ENCODE measurements at places on chromosomes 1 and 21.

DNA sequence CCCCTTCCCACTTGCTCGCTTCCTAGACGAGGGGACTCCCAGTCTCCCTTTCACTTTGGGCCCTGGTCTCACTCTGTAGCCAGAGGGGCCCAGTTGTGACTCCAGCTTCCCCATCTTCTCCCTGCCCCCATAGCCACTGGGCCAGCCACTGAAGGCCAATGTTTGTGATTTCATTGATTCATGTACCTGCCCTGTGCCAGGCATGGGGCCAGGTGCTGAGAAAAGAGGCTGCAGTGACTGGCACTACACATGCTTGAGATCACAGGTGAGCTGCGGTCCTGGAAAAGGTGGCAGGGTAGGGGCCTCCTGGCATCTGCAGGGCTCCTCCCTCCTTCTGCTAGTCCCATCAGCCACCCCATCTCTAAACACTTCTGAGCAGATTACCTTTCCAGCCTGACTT lies 345.3 kb upstream of the VAMP3 start:
- DNase-seq, result no peak

- no peak for DNase-seq
Observed at GRCh38 chr1:219322766-219323165, 149.1 kb downstream of the LYPLAL1 start.

GRCh38 chr21:43209575-43210453 lies 41.0 kb downstream of the CRYAA start:
- peak; percentile 75 for DNase-seq

DNA sequence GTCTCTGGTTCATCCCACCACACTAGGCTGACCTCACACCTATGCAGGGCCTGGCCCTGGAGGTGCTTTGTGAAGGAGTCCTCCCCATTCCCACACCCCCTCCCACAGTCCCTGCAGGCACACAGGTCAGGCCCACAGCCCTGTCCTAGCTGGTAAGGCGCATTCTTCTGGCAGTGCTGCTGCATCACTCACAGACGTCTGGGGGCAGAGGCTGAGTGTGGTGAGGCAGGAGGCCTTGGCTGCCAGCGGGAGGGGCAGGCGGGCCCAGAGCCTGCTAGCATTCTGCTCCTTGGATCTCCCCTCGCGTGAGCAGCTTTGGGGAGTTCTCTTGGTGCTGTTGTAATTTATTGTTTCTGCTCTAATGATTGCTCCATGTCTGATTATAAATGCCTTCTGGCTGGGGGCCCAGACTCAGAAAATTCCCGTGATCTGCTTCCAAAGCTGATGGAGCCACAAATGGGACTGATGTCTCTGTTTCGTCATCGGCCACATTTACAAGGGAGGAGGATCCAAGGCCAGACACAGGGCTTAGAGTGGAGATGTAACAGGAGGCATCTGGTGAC lies 62.9 kb downstream of the TRABD2B start:
- DNase-seq, result no peak

- no peak for DNase-seq
Observed at GRCh38 chr1:67191668-67192520, 25.6 kb downstream of the IL23R start.

DNA sequence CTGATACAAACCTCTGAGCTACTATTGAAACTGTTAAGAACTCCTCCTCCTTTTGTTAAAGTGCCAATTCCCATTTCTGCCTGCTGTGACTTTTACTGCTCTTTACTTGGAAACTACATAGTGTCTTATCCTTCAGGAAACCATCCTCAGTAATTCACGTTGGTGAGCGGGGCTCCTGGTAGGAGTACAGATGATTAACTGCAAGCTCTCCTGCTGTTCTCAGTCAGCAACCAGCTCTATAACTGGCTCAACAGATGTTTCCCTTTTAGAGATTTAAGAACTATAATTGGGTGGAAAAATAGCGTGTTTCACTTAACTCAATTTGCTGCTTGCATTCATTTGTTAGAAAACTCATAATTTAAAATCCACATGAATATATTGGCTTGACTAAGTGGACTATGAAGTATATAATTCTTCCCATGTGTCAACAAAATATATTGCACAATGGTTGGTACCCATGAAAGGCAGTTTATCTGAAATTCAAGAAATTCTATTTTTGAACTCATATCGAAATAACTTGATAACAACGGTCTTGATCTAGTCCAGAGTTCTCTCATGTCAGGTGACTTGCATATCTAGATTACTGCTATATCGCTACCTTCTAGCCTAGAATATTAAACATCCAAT lies 574.0 kb downstream of the KCNT2 start:
- DNase-seq, result no peak

GRCh38 chr1:13771745-13772144 lies 71.8 kb downstream of the PRDM2 start:
- DNase-seq, result no peak

GRCh38 chr21:16535102-16535422 lies 805.3 kb downstream of the USP25 start:
- DNase-seq, result peak; percentile 58

DNA sequence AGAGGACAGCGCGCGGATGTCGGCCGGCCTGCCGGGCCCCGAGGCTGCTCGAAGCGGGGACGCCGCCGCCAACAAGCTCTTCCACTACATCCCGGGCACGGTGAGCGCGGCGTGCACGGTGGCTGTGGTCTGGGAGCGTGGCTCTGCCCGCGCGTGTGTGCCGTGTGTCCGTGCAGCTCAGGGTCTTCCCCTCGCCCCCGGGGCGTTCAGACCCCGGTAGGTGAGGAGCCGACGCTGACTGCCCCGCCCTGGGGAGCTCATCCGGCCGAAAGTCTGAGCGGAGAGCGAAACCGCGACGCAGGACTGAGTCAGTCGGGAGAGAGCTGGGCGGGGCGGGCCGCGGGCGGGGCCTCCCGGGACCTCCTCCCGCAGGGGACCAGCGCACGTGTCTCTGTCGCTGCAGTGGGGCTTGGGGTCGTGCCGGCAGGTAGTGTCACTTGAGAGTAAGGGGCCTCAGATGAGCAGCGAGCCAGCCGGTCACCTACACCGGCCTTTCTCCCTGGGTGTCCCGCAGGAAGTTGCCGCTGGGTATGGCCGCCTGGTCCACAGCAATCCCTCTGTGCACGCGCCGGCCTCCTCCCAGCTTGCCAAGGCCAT lies 520 bp downstream of the PLEKHN1 start:
- peak; percentile 47 for DNase-seq

DNA sequence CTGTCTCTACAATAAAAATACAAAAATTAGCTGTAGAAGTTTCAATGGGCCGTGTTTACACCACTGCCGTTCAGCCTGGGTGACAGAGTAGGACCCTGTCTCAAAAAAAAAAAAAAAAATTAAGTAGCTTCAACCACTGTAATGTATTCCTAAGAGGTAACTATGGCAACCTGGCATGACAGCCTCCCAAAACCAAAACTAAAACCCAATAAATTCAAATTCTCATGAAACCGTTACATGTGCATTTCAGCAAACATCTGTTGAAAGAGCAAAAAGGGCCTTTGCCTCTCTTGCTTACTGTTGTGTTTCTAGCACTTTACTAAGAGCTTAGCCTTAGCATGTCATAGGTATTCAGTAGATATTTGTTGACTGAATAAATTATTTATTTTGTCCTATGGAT lies 33.5 kb downstream of the ODR4 start:
- no peak for DNase-seq

- no peak for DNase-seq
Observed at GRCh38 chr21:44722731-44723130, 11.4 kb upstream of the TSPEAR start.

DNA sequence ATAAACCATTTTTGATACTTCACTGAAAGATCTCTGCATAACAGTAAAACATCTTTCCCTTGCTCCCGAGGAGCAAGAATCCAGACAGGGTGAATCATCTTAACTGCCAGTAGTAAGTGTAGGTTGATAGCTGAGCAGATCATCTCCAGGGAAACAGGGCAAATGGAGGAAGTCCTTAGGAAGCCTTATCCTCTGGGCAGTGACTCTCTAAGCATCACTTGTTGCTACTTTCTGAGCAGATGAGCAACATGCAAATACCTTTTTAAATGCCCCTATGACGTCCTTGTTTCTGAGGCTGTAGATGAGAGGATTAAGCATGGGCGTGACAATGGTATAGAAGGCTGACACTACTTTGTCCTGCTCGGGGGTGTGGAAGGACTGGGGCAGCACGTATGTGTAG lies 8.9 kb downstream of the OR2T11 start:
- no peak for DNase-seq

- DNase-seq, result no peak
Observed at GRCh38 chr1:223430236-223430635, 37.0 kb downstream of the CCDC185 start.

DNA sequence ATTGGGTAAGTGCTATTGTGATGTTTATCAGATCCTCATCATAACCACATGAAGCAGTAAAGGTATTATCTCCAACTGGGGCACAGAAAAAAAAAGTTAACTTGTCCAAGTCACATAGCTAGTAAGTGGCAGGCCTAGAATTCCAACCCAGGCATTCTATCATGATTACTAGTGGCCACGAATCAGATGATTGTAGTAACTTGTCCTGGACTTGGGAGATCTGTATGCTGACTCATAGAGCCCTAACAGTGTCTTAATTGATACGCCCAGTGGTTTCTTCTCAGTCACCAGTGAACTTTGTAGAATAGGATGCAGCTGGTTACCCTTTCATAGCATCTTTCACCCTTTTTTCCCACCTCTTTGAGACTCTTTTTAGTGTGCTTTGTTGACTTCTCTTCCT lies 91.1 kb upstream of the UBE2U start:
- DNase-seq, result no peak

DNA sequence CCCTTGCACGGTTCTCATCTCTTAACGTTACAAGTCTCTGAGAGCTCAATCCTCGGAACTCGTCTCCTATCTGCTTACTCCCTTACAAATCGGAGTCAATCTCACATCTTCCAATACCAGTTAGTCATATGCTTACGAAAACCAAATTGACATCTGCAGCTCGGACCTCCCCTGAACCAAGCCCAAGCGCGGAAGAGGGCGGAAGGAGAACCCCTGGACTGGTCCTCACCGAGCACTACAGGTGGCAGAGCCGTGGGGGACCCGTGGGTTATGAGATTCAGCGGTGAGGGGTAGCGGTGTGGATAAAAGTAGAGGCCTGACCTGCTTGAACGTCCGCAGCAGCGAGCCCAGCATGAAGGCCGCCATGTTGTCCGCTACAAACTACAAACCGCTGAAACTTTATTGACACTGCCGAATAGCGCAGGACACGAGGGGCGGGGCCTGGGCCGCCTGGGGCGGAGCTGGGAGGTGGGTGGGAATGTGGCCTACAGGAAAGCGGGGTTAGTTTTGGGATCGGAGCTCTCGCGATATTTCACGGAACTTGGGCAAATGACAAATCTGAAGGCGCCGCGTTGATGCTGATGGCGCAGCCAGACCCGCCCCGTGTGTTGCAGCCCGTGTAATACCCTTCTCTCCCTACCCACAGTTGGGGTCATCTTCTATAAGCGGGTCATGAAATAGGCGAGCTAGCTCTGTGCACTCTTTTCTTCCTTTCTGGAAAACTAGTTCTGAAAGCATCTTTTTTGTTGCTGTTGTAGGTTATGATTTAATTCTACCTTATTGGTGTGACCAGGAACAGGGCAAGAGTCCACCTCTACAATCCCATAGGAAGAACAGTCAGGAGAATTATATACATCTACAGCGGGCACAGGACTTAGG lies at the start of gene MRPS14:
TSS of gene MRPS14 (minus strand) at position 383 of the 879 bp plus-strand sequence. CDS start at position 366, 17 bp downstream.
- DNase-seq, result peak; percentile 99

- no peak for DNase-seq
Observed at GRCh38 chr1:2101531-2101930, 51.3 kb downstream of the PRKCZ start.

DNA sequence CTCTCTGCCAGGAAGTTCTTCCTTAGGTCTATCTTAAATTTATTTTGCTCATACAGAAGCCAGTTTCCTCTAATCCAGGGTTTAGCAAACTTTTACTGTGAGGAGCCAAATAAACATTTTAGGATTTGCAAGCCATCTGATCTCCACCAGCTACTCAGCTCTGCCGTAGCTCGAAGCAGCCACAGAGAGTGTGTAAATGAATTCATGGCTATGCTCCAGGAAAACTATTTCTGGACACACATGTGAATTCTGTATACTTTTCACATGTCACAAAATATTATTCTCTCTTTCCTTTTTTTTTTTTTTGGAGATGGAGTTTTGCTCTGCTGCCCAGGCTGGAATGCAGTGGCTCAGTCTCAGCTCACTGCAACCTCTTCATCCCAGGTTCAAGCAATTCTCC lies 13.4 kb upstream of the AGTRAP start:
- no peak for DNase-seq

- DNase-seq, result no peak
Observed at GRCh38 chr1:187685333-187685732, 856.6 kb downstream of the PLA2G4A start.

DNA sequence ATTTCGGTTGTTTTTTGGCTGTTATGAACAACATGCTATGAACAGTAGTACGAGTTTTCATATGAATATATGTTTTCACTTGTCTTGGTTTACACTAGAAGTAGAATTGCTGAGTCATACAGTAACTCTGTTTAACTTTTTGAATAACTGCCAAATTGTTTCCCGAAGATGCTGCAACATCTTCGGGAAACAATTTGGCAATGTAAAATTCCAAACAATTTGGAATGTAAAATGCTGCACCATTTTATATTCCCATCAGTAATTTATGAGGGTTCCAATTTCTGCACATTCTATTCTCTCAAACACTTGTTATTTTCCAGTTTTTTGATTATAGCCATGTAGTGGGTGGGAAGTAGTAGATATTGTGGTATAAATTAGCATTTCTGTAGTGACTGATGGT lies 11.6 kb downstream of the PCBP3 start:
- DNase-seq, result peak; percentile 50

DNA sequence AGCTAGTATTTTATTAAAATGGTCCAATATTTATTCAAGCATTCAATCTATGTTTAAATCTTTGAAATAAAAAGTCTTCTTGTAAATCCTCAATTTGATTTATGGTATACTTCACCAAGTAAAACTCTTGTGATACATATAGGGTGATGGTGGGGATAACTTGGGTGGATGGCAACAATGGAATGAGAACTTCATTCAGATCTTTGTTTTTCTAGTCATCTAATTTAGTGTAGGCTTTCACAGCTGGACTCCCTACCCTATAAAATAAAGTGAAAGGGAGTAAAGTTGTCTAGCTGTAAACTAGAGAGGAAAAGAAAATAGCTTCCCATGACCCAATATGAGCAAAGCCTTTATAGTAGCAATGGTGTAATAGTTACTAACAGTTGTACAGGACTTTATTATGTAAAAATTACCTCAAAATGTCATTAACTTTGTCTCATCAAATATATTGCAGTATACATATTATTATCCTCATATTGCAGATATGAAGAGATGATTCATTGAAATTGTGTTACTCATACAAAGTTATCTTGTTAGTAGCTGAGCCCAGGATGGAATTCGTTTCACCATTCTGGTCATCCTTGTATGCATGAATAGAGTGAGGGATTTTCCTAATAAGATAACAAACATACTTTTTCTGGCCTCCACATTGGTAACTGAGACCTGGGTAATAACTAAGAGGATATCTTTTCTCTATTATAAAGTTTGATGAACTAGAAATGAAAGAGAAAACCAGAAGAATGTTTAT lies 1377.7 kb upstream of the ADGRL4 start:
- DNase-seq, result no peak

DNA sequence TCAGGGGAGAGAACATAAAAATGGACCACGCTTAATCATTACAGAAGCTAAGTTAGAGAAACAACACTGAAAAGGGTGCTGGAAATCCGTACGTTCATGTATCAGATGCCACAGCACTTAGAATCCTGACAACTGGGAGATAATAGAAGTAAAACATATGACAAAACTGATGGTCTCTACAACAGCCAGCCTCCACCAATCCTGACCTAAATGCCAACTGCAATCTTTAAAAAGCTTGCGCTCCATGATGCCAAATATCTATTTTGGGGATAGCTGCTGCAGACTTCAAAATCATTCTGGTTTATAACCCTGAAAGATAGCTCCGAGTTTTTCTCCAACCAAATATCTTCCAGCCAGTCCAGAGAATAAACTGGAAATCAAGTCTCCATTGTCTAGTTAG lies 178.3 kb downstream of the RERE start:
- DNase-seq, result no peak

GRCh38 chr1:153568367-153569099 lies 2.9 kb upstream of the S100A2 start:
- peak; percentile 93 for DNase-seq

Data from NCI-H460 (cell line).